ENCODE measurements at places on chromosomes 4 and X.

- DNase-seq = no peak
These were observed 5.3 kb downstream of the NKX1-1 start for GRCh38 chr4:1400831-1401408.

DNA sequence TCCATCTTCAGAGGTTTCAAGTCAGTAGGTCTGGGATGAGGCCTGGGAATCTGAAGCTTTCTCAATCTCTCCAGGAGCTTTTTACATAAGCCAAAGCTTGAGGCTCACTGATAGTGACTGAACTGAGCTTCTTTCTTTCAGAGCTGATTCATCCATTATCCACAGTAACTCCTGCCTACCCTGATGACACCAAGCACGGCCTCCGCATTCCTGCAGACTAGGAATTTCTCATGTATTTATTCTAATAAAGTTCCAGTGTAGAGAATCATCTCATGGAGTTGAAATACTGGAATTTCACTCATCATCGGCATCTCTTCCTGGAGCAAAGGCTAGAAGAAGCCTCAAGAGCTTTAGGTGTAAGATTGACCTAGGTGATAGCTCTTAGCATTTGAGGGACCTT, 12.1 kb upstream of the DCTD start:
- DNase-seq = no peak

DNA sequence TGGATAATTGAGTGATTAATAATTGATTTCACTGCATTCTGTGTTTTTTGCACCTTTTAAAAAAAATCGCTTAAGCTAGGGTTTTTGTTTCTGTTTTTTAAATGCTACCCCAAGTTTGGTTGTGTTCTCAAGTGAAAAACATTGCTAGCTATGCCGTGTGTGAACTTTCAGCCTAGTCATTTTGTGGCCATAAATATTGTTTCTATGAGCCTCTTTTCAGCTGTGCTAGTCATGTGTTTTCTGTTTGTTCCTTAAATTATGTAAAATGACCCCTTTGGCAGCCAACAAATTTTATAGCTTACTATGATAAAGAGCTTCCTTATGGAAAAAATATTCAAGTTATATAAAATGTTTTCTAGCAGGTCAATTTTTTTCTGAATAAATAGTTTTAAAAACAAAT, 59.1 kb downstream of the GALNT7 start:
- DNase-seq = no peak

GRCh38 chrX:39599339-39599738, 498.4 kb downstream of the BCOR start:
- no peak for DNase-seq

- no peak for DNase-seq
These were observed 649 bp upstream of the VBP1 start for GRCh38 chrX:155215443-155216178.

Data from Peyer's patch (tissue), 4 donors.